ENCODE measurements at places on chromosomes 3 and 15.

GRCh38 chr3:182385356-182385755, 407.9 kb upstream of the ATP11B start:
- no peak for DNase-seq

DNA sequence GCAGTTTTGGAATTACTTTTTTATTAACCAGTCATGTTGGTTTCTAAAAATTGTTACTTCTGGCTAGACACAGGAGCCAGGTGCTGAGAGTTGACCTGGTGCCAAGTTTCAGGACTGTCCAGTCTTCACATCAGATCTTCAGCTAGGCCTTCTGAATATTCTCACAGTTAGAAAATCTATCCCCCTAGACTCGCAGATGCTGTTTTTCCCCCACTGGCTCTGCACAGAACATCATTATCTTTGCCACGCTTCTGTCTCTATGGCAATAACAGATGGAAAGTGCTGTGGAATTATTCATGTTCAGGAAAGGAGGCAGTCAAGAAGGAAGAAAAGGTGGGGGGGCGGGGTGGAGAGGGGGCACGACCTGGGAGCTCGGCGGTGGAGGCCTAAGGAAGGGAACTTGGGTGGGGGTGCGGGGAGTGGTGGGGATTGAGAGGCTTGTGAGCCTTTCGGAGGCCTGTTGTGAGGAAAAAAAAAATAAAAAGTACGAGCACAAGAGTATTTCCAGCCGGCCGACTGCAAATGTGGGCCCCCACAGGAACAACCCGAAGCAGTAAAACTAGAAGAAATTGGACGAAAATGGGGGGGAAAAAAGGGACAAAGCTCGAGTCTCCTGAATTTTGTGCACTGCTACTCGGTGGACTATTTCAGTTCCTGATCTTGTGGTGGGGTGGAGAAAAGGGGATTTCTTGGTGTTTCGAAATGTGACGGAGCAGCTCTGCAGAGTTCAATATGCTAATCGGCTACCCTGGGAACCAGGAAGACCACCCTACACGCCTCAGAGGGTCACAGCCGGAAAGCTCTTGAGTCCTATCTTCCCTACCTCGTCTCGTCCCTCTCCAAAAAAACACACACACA, 1.5 kb upstream of the SKIL start:
- peak; percentile 86 for DNase-seq

DNA sequence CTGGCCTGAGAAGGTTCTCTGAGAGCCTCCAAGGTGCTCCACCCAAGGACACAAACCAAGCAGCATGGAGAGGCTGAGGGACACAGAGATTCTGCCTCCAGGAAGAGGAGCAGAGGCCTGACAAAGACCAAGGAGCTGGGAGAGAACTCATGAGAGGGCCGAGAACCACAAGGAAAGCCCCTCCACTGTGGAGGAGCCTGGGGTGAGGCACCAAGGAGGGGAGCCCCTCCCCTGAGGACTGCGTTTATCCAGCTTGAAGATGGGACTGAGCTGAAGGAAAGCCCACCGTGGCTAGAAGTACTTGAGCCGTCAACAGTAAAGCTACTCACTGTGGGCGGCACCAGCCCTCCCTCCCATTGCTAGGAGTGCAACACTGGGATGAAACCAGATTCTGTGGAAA, 63.1 kb upstream of the MEF2A start:
- no peak for DNase-seq

DNA sequence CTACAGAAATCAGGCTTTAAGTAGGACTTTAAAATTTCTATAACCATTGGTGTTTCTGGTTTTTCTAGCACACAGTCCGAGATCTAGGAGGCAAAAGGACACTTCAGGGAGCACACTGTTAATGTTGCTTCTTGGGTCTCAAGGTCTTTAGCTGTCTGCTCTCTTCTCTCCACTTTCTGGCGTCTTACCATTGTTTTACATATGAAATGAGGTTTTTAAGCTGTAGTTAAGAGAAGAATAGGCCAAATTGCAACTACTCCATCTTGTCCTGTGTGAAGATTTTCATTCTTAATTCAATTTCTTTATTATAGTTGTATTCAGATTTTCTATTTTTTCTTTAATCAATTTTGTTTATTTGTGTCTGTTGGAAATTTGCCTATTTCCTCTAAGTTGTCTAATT, 151.4 kb downstream of the WNT7A start:
- DNase-seq, result no peak
